SHP77 (cell line): ENCODE measurements at places on chromosomes 7 and 10.

DNA sequence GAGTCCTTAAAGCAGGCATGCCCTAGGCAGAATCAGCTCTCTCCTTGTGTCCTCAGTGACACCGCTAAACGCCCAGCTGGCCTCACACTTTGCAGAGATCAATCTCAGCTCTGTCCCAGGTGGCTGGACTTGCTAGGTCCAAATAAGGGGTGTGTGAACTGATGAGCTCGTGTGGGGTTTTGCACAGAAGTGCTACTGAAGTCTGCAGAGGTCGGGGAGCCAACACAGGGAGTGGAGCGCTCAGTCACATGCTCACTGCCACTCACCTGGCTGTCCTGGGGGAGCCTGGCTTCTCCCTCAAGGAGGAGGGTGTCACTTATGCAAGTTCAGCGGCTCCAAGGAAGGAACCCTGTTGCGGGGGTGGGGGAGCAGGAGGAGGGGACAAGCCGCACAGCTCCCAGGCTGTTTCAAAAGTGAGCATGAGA, 2.0 kb downstream of the ELN start:
- no peak for DNase-seq

DNA sequence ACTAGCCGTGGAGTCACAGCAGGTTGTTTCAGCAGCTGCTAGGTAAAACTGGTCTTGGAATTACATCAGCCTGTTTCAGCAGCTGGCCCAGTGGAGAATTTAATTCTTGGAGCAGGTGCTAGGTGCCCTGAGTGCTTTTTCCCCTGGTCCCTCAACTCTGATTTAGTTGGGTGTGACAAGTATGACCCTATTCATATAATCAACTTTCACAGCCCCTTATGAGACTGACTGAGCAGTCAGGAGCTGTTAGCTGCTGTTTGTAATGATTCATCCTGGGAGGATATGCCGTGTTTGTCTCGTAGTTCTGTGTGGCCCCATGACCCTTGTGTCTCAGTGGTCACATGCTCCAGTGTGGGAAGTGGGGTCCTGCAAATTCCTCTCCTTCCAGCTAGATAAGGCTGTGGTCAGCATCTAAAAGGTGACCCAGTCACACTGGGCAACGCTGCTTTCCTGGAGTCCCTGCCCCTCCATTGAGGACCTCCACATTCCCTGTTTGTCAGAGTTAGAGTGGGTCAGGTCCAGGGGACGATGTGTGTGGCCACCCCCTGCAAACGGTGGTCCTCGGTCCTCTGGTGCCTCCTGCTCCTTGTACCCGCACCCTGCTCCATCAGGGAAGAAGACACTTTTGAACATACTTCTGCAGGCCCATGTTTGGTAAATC, 28.3 kb downstream of the TBATA start:
- DNase-seq = no peak

DNA sequence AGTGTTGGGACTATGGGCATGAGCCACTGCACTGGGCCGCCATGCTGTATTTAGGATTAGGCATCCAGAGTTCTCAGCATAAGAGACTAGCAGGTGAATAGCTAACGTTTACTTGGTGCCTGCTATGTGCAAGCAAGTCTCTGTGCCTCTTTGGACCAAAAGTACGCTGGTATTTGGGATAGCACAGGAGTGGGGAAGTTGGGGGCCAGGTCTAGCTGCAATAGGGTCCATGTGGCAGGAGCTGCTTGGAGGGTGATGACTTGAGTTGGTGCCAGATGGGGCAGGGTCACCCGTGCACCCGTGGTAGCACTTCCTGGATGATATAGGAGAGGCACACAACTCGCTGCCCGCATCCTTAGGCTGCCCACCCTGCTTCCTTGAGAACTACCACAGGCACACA, 22.4 kb downstream of the NACAD start:
- DNase-seq = no peak

- DNase-seq = no peak
Measured at GRCh38 chr10:19096501-19097073, 48.0 kb downstream of the MALRD1 start.

DNA sequence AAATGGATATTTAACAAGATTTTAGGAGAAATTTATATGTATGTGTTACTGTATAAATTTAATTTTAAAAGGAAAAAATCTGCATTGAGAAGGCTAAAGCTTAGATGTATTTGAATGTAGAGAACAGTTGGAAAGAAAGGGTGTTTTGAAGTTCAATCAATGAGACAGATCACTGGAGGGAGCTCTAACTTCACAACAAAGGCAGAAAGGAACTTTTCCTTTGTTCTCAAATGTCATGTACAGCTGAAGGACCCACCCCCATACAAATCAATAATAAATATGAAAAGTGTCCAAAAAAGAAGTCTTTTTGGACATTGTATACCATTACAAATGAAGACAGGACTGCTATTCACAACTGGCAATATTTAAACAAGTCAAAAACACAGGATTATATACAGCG, 403.4 kb downstream of the DNAJB9 start:
- no peak for DNase-seq

- no peak for DNase-seq
Measured at GRCh38 chr7:155458111-155458877, at the start of gene EN2. TSS of gene EN2 (plus strand) at chr7:155458129. CDS start at chr7:155458378, 249 bp downstream.

DNA sequence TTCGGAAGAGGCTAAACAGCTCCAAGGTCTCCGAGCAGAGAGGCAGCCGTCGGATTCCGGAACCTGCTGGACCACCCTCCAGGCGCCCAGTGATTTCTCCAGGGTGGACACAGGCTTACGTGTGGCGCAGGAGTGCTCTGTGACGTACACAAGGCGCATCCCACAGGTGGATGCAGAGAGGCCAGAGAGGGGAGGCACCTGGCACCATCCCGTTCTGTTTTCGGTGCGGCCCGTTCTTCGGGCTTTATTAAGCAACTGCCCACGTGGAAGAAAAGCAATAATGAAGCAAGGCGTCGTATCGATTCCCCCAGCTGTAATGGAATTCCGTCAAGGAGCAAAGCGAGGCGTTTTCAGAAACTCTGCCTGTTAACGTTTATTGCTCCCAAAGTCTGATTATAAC, 163.6 kb downstream of the PTPRN2 start:
- DNase-seq = no peak

DNA sequence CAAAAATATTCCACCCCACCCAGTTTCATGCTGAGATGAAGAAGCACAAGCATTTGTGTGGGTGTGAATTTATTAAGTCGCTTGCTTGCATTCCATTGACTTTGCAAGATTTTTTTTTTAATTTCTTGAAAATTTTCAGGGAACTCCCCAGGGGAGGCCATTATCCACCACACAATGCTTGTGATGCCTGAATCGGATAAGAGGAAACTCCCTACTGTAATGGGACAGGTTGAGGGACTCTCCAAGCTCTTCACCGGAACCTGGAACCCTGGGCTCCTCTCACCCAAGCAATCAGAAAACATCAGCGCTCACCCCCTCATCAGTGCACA, 153.6 kb upstream of the ZMIZ1 start:
- DNase-seq = no peak

- no peak for DNase-seq
Measured at GRCh38 chr10:116775488-116776400, 33.4 kb upstream of the HSPA12A start.

GRCh38 chr10:2619916-2620315, 447.4 kb upstream of the PFKP start:
- DNase-seq = no peak

GRCh38 chr7:100745184-100745583, 11.8 kb downstream of the ZAN start:
- peak; percentile 42 for DNase-seq

DNA sequence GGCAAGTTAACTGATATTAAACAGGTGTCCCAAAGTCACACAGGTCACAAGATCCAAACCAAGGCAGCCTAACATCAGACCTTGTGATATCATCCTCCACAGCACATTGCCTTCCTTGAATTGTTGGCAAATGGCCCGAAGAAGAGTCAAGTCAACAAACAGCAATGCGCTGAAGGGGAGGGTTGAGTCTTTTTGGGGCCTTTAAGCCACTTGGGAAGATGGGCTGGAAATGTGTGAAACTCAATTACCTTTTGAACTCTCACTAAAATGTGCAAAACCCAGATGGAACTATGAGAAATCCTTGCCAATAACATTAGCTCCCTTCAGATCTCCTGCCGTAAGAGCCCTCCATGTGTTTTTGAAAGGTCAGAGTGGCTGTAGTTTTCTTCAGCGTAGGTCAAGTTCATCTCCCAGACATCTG, 47.9 kb upstream of the STK17A start:
- no peak for DNase-seq

DNA sequence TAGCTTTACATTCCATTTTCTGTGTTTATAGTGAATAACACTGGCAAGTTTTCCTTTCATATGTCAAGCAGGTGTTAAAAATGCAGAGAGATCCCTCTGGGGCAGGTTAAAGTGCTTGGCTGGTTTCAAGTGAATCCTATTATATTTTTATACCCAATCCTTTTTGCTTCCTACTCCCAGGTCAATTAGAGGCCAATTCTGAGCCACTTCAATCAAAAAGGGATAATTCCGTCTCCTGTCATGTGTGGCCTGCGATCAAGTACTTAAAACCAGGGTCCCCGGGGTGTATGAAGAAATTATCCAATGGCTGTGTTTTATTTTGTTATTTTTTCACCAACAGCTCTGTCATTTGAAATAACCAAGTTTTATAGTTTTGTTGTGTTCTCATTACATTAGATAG, 313.2 kb downstream of the PRPF18 start:
- DNase-seq = no peak

GRCh38 chr7:151673216-151673615, 153.5 kb upstream of the RHEB start:
- DNase-seq = peak; percentile 4

- DNase-seq = no peak
Measured at GRCh38 chr7:2934211-2934731, 90.2 kb upstream of the GNA12 start.

GRCh38 chr7:90900628-90901356, 304.7 kb downstream of the CDK14 start:
- DNase-seq = peak; percentile 52

DNA sequence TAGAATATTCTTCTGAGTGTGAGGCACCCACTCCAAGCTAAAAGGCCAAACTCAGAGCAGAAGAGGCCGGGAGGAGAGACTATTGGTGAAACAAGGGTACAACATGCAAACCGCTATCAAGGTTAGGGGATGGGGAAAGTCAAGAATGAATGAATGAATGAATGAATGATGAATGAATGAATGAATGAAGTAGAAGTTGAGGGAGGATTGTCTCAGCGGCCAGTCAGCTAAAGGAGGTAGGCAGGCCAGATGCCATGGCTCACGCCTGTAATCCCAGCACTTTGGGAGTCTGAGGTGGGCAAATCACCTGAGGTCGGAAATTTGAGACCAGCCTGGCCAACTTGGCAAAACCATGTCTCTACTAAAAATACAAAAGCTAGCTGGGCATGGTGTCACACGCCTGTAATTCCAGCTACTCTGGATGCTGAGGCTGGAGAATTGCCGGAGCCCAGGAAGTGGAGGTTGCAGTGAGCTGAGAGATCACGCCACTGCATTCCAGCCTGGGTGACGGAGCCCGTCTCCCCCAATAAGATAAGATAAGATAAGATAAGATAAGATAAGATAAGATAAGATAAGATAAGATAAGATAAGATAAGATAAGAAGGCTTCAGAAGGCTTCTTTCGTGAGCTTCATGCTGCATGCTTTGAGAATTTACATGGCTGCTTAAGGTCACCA, 250.8 kb downstream of the CCDC3 start:
- DNase-seq = no peak

GRCh38 chr7:110941385-110941784, 149.5 kb upstream of the LRRN3 start:
- DNase-seq = no peak

DNA sequence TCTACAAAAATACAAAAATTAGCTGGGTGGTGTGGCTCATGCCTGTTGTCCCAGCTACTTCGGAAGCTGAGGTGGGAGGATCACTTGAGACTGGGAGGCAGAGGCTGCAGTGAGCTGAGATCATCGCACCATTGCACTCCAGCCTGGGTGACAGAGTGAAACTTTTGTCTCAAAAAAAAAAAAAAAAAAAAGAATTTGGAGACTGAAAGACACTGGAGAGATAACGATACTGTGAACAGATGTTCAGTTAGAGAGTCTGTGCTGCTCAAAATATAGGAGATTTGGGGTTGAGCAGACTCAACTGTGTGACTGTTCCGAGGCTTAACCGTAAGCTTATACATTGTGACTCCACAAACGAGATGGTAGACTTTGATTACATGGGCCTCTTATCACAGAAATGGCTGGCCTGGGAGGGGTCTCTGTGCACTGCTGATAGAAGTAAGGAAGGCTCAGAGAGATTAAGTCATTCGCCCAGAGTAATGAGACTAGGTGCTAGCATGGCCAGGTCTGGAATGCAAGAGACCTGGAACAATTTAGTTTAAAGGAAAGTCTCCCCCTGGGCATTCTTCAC, 19.4 kb downstream of the WBP1L start:
- no peak for DNase-seq

- DNase-seq = no peak
Measured at GRCh38 chr10:17464545-17464944, 10.2 kb upstream of the ST8SIA6 start.

- no peak for DNase-seq
Measured at GRCh38 chr10:68813559-68813958, 13.8 kb upstream of the STOX1 start.

DNA sequence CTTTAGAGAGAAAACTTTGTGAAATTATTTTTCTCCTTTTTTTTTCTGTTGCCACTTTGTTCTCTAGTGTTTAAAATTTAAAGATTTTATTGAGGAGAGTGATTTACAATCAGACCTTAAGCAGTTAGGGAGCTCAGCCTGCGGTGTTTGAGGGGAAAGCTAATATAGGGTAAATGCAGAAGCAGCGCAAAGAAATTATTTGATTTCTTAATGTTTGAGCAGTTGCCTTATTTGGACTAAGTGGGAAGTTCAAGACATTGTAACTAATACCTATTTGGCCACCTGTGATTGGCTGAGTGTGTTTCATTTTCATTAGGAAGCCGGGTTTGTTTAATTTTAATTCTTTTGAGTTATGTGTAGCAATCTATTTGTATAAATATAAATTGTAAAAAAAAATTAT, 25.3 kb downstream of the WAC start:
- no peak for DNase-seq

- no peak for DNase-seq
Measured at GRCh38 chr10:126101736-126102135, 205.4 kb downstream of the FANK1 start.

- DNase-seq = no peak
Measured at GRCh38 chr10:60536529-60537114, 146.9 kb upstream of the ANK3 start.

- DNase-seq = no peak
Measured at GRCh38 chr10:63588436-63589167, 67.4 kb downstream of the REEP3 start.

- no peak for DNase-seq
Measured at GRCh38 chr7:159226011-159226702, 81.5 kb upstream of the VIPR2 start.

GRCh38 chr7:36690041-36690440, 34.3 kb downstream of the AOAH start:
- no peak for DNase-seq

GRCh38 chr10:47376522-47377220, 7.4 kb downstream of the ZNF488 start:
- no peak for DNase-seq

GRCh38 chr10:21737106-21737505, 203.1 kb downstream of the MLLT10 start:
- no peak for DNase-seq
